ENCODE measurements at places on chromosomes 5 and 9. TPM values are rescaled to one million over a fixed set of nuclear protein-coding genes. Genes with fewer than 3 reads are reported as not detected.

DNA sequence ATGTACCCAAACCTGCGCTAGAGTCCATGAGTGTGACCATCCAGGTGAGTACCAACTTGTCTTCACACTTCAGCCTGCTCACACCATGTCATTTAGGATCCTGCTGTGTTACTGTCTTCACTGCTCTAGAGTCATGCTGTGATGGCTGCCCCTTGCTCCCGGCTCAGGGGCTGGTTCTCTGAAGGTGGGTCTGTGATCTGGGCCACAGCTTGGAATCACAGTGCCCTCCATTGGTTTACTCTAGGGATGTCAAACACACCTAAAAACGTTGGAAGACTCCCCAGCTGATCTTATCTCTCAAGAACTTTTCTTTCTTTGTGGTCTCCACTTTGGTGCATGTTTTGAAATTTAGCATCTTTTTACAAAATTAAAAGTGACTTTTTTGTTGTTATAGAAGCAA, 53.8 kb downstream of the NFX1 start:
- no peak overlapping the region for H3K4me3 ChIP-seq
- no peaks in the 10 kb centered on the region for H3K4me1 ChIP-seq
- H3K27ac ChIP-seq: no peak overlapping the region
- no peaks in the 10 kb centered on the region for H3K27me3 ChIP-seq
- no peak for DNase-seq
- H3K36me3 ChIP-seq: peaks cover 27% of the 10 kb centered on the region

Gene FOXD4
- total RNA-seq: not detected

Gene ZNF883
- 11.5 TPM for total RNA-seq

GRCh38 chr5:59274106-59274636, 619.4 kb downstream of the PDE4D start:
- peaks cover 20% of the 10 kb centered on the region for H3K4me1 ChIP-seq
- no peaks in the 10 kb centered on the region for H3K27me3 ChIP-seq
- DNase-seq: no peak
- H3K36me3 ChIP-seq: no peaks in the 10 kb centered on the region

Gene IL33
- total RNA-seq: not detected

DNA sequence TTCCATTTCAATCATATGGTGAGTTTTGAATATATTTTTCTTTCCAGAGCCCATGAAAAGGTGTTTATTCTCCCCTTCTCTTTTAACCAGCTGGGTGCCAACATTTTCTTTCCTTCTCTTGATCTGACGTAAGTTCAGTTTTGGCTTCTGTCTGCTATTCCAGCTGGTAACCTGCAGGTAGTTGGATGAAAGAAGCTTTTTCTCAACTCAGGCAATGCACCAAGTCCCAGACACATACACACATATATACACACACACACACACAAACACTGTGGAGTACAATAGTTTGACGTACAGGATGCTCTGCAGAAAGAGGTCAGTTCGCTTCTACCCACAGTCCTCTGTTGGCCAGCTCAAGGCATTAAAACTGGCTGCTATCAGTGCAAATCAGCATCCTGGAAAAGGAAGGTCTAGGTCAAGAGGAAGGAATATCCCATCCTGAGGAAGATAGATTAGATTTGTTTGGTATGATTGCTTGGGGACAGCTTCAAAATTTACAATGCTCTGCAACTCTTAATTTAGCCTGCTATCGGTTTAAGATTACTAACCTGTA, 214.3 kb upstream of the SEMA6A start:
- no peaks in the 10 kb centered on the region for H3K4me1 ChIP-seq
- no peak overlapping the region for H3K4me3 ChIP-seq
- H3K27me3 ChIP-seq: no peaks in the 10 kb centered on the region

Gene CDC25C
- 45.8 TPM for total RNA-seq

Gene HMCN2
- total RNA-seq: 0.15 TPM

- H3K36me3 ChIP-seq: no peaks in the 10 kb centered on the region
- no peak overlapping the region for H3K4me3 ChIP-seq
- peaks cover 5% of the 10 kb centered on the region for H3K4me1 ChIP-seq
These were observed 2.0 kb downstream of the PCDHGC3 start for GRCh38 chr5:141477815-141478214.

- no peak overlapping the region for H3K27ac ChIP-seq
- H3K27me3 ChIP-seq: no peaks in the 10 kb centered on the region
- no peak overlapping the region for H3K4me3 ChIP-seq
- no peaks in the 10 kb centered on the region for H3K36me3 ChIP-seq
These were observed 13.0 kb downstream of the ROR2 start for GRCh38 chr9:91937056-91937455.

DNA sequence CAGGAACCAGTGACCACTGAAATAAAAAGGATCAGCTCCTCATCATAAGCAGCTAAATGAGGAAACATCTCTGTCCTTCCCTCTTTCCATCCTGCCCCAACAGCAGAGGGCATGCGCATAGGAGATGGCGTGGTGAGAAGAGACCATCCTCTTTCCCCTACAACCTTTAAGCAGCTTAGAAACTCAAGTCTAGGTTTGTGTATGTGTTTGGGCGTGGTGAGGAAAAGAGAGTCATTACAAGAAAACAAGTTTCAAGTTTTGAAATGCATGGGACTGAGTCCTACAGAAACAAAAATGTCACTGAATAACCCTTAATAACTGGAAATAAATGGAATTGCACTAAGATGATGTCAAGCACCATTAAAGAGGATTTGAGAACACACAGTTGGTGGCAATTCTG, 96.4 kb upstream of the IL12B start:
- H3K36me3 ChIP-seq: no peaks in the 10 kb centered on the region
- H3K4me1 ChIP-seq: no peaks in the 10 kb centered on the region
- no peak overlapping the region for H3K27ac ChIP-seq
- no peak for DNase-seq
- no peak overlapping the region for H3K4me3 ChIP-seq

Gene SAPCD2
- 5.7 TPM for total RNA-seq

- no peaks in the 10 kb centered on the region for H3K4me1 ChIP-seq
- DNase-seq: no peak
- no peak overlapping the region for H3K4me3 ChIP-seq
These were observed 24.1 kb upstream of the TRAF1 start for GRCh38 chr9:120950421-120951388.

DNA sequence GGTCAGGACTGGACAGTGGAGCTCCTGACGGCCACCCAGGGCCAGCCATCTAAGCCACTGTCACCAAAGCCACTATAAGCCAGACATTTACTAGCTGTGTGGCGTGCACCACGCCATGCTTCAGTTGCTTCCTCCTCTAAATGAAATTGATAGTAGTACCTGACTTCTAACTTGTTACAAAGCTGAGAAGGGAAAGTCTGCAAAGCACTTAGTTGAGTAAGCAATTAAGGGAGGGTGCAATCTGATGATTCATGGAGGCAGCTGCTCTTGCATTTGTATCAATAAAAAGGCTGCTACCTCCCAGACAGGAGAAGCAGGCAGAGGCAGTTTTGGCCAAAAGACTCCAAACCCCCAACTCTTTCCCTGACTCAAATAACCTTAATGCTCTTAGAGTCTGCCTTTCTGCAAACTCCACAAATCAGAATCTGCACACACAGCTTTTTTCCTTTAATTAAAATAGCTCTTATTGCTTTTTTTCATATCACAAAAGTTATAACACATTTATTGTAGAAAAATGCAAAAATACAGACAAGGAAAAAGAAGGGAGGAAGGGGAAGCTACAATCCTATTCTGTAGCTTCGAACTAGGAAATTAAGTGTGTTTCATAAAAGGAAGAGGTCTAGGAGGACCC, 19.3 kb upstream of the RAPGEF1 start:
- no peaks in the 10 kb centered on the region for H3K4me1 ChIP-seq
- no peaks in the 10 kb centered on the region for H3K36me3 ChIP-seq
- peaks cover 4% of the 10 kb centered on the region for H3K27me3 ChIP-seq

DNA sequence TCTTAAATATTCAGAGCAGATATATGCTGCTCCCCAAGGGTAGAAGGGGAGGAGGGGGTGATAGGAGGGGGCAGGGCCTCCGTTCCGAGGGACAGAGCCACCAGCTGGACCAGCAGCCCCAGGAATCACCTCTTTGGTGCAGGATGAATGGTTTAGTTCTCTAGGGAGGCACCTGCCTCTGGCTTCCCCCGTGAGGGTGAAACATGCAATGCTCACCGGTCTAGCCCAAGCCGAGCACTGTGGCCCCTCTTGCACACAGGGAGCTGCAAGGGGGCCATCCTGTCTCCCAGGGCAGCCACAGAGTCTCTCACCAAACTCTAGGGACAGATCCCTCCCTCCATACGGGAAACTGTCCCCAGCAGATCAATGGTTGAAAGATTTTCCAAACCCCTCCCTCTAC, 163.7 kb downstream of the DAB2IP start:
- H3K27me3 ChIP-seq: no peaks in the 10 kb centered on the region
- DNase-seq: no peak
- no peak overlapping the region for H3K27ac ChIP-seq

DNA sequence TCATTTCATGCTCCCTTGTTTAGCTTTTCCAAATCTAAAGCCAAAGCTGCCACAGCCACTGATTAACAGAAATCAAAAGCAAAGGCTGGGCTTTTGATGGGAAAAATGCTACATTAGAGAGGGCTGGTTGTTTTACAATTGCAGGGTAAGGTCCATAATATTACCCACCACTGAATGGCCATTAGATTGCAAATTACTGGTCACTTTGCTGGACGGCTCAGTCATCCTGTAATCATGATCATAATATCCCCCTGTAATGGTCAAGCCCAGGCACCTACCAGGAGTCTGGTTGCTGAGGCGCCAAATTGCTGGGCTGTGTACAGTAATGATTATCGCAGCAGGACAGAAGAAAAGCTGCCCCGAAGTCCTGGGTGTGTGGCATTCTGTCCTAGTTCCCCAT, 286.5 kb downstream of the ZSWIM6 start:
- no peaks in the 10 kb centered on the region for H3K27me3 ChIP-seq
- H3K36me3 ChIP-seq: no peaks in the 10 kb centered on the region
- H3K4me3 ChIP-seq: no peak overlapping the region
- DNase-seq: no peak
- no peaks in the 10 kb centered on the region for H3K4me1 ChIP-seq

DNA sequence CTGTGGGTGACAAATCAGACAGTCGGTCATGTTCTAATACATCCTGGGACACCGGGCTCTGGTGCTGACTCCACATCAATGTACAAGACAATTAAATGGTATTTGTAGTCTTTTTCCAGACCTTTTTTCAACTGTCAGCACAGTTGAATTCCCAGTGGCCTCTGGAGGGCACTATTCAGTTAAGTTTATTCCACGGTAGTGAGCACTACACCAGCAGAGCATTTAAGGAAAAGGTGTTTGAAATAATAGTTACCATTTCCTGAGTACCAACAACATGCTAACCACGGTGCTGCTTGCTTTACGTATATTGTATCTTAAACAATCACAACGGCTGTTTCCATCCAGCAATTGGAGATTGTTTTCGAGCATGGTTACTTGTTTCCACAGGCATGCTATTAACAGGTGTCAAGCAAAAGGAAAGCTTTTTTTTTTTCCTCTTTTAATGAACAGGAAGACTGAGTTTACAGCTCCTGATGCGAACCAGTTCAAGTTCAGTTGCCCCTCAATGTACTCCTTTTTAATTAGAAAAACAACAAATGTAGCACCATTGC, 186.7 kb downstream of the PDZD2 start:
- peak; percentile 76 for DNase-seq
- no peaks in the 10 kb centered on the region for H3K4me1 ChIP-seq
- H3K36me3 ChIP-seq: no peaks in the 10 kb centered on the region
- no peak overlapping the region for H3K27ac ChIP-seq
- H3K4me3 ChIP-seq: no peak overlapping the region

GRCh38 chr5:3036041-3036788, 284.7 kb upstream of the IRX2 start:
- no peak for DNase-seq
- no peaks in the 10 kb centered on the region for H3K36me3 ChIP-seq
- H3K4me3 ChIP-seq: no peak overlapping the region
- no peak overlapping the region for H3K27ac ChIP-seq
- H3K27me3 ChIP-seq: no peaks in the 10 kb centered on the region

Data from neural progenitor cell (in vitro differentiated cells).